ENCODE measurements at places on chromosomes 12 and 14.

DNA sequence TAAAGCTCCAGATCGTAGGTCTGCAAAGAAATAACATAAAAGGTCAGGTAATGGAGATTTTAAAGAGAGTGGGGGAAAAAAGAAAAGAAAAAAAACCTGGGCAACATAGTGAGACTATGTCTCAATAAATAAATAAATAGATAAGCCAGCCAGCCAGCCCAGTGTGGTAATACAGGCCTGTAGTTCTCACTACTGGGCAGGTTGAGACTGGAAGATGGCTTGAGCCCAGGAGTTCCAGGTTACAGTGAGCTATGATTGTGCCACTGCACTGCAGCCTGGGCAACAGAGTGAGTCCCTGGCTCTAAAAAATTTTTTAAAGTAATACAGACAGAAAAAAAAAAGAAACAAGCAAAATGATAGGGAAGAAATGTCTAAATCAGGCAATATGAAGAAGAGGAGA, 43.2 kb upstream of the BBS10 start:
- DNase-seq: no peak

GRCh38 chr14:91113829-91114078, at the start of gene DGLUCY:
Gene DGLUCY, plus strand, starts transcription at chr14:91114073. Its CDS starts 46,222 bp downstream, at chr14:91160295.
- no peak for DNase-seq

- DNase-seq: no peak
Measured at GRCh38 chr14:44893535-44893934, 68.2 kb downstream of the KLHL28 start.

- no peak for DNase-seq
Measured at GRCh38 chr12:100403446-100403845, 46.6 kb downstream of the SLC17A8 start.

DNA sequence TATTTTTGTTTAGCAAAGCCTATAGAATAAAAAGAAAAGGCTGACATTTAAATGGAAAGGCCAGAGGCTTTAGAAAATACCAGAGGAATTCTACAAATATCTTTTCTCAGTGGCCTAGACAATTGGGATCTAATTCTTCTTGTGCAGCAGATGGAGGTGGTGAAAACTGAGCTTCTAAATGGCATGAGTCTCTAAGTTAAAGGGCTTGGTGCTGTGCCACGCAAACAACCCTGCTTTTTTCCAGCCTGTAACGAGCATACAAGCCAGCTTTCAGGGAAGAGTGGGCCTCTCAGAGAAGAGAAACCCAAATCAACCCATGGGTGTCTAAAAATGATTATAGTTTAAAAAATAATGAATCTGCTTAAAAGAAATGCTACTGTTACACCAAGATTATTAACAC, 237.9 kb upstream of the NAV3 start:
- DNase-seq: no peak

DNA sequence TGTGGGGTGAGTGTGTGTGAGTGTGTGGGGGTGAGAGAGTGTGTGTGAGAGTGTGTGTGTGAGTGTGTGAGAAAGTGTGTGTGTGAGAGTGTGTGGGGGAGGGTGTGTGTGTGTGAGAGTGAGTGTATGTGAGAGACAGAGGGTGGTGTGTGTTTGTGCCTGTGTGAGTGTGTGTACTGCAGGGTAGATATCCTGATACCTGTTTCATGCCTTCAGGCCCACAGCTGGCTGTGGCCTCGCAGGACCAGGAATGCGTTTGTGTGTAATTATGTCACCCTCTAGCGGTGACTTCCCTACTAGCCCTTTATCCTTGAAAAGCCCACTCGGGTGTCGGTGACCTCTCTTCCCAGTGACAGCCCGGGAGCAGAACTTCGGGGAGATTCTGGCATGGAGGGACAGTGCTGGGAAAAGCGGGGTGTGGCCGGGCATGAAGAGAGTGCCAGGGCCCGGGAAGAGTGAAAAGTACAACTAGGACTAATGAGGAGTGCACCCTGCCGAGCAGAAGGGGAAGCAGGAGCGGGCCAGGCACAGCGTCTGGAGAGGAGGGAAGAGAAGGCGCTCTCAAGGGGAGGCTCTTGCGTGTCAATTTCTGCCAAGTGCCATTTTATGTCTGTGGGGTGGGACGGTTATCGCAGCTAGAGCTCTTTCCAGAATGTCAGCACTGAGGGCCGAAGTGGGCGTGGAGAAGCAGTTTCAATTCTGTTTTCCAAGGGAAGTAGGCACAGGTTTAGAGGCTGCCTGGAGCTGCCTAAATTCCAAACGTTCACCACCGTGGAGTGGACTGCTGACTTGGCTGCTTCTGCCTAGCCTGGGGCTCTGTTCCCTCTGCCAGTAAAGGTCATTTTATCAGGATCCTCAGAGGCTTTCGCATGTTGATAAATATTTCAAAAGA, 11.0 kb upstream of the FBXL14 start:
- peak; percentile 82 for DNase-seq

DNA sequence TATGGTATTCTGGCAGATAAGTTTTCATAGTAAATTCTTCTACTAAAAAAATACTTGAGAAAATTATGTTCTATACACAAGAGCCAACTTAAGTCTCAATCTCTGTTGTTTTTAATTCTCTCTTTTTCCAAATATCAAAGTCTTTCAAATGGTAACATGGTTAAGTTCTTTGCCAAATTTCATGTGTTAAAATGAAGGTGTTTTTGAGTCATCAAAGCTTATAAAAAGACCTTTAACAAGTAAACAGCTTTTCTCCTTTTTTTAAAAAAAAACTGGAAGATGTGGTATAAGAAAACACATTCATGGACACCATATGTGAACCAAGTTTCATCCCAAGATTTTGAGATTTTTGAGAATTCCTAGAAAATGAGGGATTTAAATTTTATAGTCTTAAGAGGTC, 111.3 kb downstream of the FOXG1 start:
- no peak for DNase-seq

DNA sequence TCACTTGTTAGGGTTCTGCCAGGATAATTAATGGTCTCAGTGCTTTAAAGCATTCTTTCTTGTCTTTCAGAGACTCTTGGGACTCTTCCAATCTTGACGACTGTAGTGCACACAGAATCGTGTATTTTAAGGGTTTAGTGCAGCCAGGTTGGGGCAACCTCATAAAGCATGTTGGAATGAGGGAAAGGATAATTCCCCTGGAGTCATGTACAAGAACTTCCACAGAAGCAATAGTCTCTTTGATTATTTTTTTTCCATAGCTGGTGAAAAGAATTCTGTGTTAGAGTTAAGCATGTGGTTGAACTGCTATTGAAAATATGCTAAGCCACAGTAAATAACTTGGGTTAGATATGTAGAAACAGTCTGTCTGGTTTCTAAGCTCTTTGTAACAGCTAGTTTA, 246.8 kb upstream of the DAAM1 start:
- no peak for DNase-seq

- no peak for DNase-seq
Measured at GRCh38 chr12:112900298-112901145, 6.2 kb upstream of the OAS1 start.

GRCh38 chr12:88810806-88811205, 230.5 kb upstream of the KITLG start:
- no peak for DNase-seq

DNA sequence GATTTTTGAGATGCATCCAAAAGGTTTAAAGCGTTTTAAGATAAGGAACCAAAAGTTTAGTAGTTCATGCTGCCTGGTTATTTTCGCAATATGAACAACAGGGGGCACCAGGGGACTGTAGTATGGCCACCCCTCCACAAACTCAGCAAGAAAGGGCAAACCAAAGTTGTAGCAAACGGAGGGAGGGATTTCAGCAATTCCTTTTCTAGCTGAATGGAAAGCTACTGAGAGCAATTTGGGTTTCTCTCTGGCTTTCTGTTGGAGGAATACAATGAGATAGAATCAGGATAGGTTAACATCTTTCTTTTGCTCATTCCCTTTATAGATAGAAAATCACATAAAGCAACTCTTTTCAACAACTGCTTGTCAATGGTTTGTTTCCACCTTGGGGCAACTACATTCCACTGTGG, 62.5 kb downstream of the DRAM1 start:
- peak; percentile 50 for DNase-seq

DNA sequence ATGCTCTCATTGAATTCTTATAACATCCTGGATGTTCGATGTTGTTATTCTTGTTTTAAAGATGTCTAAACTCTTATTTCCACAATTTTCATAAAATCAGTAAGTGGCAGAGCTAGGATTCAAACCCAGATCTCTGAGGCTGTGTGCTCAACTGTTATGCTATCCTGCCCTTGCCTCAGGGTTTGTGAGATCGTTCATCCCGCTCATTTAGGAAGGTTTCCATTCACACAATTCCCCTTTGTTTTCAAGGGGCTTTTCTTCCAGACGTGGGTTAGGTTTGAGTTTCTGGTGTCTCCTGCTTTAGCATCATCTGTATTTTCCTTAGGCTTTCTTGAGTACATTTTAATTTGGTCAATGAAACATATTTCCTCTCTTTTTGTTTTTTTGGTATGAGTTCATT, 69.3 kb downstream of the APAF1 start:
- no peak for DNase-seq

GRCh38 chr14:57816568-57817284, 49.2 kb downstream of the SLC35F4 start:
- no peak for DNase-seq

DNA sequence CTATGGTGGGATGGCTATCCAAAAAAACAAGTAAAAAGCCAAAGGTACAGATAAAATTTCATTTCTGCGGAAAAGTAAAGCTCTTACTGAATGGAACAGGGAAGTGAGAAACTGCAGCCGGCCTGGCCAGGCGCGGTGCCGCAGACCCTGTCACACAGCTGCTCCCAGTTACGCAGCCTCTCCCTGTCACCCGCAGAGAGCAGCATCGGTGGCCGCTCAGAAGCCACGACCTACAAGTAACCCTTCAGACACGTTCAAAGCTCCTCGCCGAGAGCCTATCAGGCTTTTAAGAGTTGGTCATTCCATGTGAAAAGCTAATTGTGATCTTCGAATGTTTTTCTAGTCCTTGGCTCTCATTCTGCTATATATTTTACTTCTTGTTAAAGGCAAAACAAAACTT, 11.0 kb upstream of the ANKLE2 start:
- DNase-seq: peak; percentile 32

- peak; percentile 53 for DNase-seq
Measured at GRCh38 chr12:19129486-19130223, at the start of gene PLEKHA5. Gene PLEKHA5, plus strand, starts transcription at chr12:19129733. Its CDS starts 67 bp downstream, at chr12:19129800.

GRCh38 chr14:37247791-37248461, 50.2 kb downstream of the MIPOL1 start:
- DNase-seq: no peak

GRCh38 chr14:52015411-52016030, 26.2 kb downstream of the RTRAF start:
- peak; percentile 85 for DNase-seq

DNA sequence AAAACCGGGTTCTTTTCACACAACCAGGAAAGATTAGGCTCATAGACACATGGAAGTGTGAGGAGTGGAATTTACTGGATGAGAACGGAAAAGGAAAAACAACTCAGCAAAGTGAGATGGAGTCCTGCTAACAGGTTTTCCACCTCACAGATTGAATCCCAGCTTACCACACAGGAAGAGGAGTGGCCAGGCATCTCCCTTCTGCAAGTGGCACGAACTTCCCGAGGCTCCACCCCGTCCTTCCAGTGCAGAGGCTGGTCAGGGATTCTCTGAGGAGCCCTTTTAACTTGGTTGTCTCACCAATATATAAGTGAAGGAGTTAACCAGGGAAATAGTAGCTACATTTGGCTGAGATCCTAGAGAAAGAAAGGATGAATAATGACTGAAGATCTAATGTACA, 102.8 kb downstream of the SCAF11 start:
- DNase-seq: no peak

GRCh38 chr12:122467983-122468382, 32.7 kb downstream of the ZCCHC8 start:
- no peak for DNase-seq

GRCh38 chr12:47729233-47729632, 3.9 kb upstream of the ENDOU start:
- no peak for DNase-seq

GRCh38 chr12:71607494-71608330, 55.9 kb downstream of the ZFC3H1 start:
- peak; percentile 75 for DNase-seq

DNA sequence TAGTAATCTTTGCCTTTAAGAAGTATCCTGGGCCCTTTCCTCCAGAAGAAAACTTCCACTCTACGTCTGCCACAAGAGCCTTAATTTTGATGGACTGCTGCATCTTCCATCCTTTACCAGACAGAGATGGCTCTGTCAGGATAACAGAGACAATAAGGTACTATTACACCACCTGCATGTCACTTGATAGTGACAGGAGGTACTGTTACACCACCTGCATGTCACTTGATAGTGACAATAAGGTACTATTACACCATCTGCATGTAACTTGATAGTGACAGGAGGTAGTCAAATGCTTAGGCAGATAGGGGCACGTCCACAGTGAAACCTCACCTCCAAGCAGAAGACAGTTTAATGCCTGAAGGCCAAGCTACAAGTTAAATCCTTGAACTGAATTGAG, 13.9 kb downstream of the OR6C74 start:
- no peak for DNase-seq

DNA sequence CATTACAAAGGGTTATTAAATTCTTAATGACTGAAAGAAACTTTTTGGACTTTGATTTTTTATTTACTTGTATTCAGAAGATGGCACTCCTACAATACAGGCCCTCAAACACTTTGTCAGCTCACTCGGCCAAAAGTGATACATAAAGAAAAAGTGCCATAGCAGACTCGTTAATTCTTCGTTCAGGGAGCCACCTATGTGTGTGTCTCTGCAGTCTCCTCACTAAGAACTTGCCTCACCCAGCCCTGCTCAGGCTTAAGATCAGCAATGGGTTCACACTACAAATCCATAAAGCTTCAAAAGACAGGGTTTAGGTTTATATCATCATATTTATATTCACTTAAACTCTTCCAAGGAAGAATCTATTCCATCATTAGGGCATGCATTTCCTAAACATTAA, 11.5 kb downstream of the DCP1B start:
- DNase-seq: no peak

DNA sequence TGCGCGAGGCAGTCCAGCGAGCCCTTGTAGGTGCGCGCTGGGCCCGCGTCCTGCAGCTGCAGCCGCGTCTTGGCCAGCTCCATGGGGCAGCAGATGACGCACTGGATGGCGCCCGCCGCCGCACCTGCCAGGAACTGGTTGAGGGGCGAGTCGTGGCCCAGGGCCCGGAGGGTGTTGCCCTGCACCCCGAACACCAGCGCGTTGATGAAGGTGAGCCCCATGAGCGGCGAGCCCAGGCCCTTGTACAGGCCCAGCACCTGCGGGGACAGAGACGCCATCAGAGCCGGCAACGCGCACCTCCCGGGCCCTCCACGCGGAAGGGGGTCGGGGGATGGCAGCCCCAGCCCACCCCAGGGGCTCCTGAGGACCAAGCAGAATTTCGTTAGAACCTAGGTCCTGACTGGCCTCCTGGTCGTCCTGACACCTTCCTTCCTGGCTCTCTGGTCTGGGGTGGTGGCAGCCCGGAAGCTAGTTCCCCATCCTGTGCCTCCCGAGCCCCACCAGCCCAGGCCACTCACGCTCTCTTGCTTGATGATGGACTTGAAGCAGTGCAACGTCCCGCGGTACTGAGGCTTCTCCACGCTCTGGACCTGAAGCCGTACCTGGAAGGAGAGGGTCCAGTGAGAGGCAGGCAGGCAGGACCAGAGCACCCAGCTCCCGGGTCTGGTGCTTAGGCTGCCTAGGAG, 13.3 kb downstream of the SLC25A29 start:
- no peak for DNase-seq
